ENCODE measurements at places on chromosomes 7 and 10.
A peak's percentile ranks its signal among the peaks of the same experiment; 100 is the strongest.

DNA sequence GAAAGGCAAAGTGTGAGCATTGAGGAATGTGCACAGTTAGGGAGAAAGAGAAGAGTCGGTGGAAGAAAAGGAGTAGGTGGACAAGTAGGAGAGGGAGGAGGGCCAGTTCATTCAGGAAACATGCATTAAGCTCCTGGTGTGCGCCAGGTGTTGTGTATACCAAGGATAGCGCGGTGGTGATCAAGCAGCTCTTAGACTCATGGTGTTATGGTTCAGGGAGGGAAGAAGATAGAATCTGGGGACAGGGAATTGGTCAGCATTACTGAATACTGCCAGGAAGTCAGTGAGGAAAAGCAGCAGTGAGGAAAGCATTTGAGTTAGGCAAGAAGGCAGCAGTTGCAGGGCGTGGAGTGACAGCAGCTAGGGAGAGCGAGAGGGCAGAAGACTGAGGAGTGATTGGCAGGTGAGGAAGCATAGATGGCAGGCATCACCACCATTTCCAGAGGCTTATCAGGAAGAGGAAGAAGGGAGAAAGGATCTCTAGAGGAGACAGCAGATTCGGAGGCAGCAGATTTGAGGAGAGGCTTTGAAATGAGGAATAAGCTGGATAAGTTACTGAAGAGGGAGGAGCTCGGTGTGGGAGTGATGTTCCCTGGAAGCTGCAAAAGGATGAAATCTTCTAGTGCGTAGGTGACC lies 265.6 kb downstream of the GFRA1 start:
- no peak for DNase-seq

GRCh38 chr10:69409968-69410367 lies 6.8 kb downstream of the TACR2 start:
- DNase-seq: peak; percentile 69

DNA sequence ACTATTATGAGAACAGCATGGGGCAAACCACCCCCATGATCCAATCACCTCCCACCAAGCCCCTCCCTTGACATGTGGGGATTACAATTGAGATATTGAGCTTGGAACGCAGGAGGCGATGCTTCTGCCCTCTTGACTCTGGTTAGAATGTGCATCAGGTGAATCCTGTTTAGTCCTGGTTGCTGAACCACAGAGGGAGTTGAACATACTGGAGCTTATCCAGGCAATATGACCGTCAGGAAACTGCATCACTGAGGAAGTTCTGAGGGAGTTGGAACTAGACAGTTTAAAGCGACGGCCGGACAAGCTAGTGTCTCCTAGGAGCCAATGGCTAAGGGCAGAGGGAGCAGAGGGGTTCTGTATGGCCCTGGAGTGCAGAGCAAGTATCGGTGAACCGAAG lies 31.8 kb upstream of the GARS1 start:
- DNase-seq: no peak

DNA sequence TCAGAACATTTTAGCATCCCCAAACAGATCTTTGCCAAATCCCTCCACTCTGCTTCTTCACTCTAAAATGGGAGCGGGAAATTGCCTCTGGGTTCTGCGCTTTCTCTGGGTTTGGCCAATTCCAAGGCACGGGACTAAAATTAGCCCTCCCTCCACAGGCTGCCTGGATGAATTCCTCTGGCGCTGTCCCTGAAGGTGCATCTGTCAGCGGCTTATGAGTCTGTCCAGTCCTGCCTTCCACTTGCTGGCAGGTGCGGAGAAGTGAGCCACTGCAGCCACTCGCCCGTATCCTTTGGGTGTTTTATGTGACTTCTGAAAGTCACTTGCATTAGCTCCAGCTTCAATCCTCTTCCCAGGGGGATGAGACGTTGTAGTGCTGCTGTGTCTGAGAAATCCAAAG lies 121.6 kb downstream of the SH2D4B start:
- DNase-seq: no peak

GRCh38 chr10:97714401-97715258 lies 1.1 kb downstream of the MARVELD1 start:
- DNase-seq: peak; percentile 31

DNA sequence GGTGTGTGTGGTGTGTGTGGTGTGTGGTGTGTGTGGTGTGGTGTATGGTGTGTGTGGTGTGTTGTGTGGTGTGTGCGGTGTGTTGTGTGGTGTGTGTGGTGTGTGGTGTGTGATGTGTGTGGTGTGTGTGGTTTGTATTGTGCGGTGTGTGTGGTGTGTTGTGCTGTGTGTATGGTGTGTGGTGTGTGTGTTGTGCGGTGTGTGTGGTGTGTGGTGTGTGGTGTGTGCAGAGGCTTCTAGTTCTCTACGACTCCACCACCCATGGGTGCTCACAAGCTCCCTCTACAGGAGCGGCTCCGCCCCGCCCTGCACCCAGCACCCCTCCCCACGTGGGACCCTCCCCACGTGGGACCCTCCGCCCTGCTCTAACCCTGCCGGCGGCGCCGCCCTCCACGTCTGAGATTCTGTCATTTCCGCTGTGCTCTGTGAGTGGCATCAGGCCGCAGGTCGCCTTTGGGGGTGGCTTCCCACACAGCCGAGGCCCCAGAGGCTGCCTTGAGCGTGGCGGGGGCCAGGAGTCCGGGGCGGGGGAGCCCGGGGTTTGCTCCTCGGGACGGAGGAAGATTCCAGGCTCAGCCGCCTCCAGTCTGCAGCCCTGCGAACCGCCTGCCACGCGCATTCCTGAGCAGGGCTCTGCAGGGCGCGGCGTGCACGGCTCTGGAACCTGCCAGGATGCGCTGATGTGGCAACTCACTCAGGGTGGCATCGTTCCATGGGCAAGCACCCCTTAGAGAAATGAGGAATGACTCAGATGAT lies 37.0 kb upstream of the DNAJB6 start:
- peak; percentile 66 for DNase-seq

GRCh38 chr7:127393368-127394058 lies 1.0 kb upstream of the ZNF800 start:
- no peak for DNase-seq

- DNase-seq: no peak
These were observed 31.2 kb upstream of the BMPER start for GRCh38 chr7:33873981-33874750.

Measured in K562 (cell line).